MCF 10A (cell line): ENCODE measurements at places on chromosomes 6 and 20. TPM values are rescaled to one million over a fixed set of nuclear protein-coding genes. Genes with fewer than 3 reads are reported as not detected.

Gene ENPP1
- 1.4 and 2.8 TPM in 2 replicates for total RNA-seq

Gene CCR6
- not detected in 2 replicates for total RNA-seq

Gene GMPR
- 1.9 and 3.0 TPM in 2 replicates for total RNA-seq

Gene CRISP2
- total RNA-seq, result not detected in 2 replicates

Gene RSPO3
- not detected in 2 replicates for total RNA-seq

Gene RBBP8NL
- not detected in 2 replicates for total RNA-seq

Gene PREX1
- total RNA-seq, result 0.05 TPM in 1 of 2 replicates, not detected in the other

Gene HSPA1A
- total RNA-seq, result 20.3 and 34.0 TPM in 2 replicates

Gene HELZ2
- 18.1 and 24.7 TPM in 2 replicates for total RNA-seq

Gene HS3ST5
- not detected in 2 replicates for total RNA-seq

Gene PIM1
- 6.0 and 6.2 TPM in 2 replicates for total RNA-seq

Gene FAM83C
- not detected in 2 replicates for total RNA-seq

Gene PTCRA
- total RNA-seq, result not detected in 2 replicates

Gene FILIP1
- 0.14 and 0.32 TPM in 2 replicates for total RNA-seq

Gene C6orf141
- 29.9 and 37.0 TPM in 2 replicates for total RNA-seq

Gene COL9A3
- total RNA-seq, result not detected in 2 replicates

Gene ANKRD66
- total RNA-seq, result not detected in 2 replicates

Gene SIRPA
- total RNA-seq, result 18.0 and 23.6 TPM in 2 replicates

Gene TCEA2
- 30.8 and 39.7 TPM in 2 replicates for total RNA-seq

Gene MLIP
- total RNA-seq, result 0.61 TPM in 1 of 2 replicates, not detected in the other

Gene ULBP1
- total RNA-seq, result not detected in 2 replicates

Gene ARMC2
- 1.6 and 3.2 TPM in 2 replicates for total RNA-seq

Gene AIF1
- not detected in 2 replicates for total RNA-seq

Gene NHLRC1
- not detected in 2 replicates for total RNA-seq

- DNase-seq, result no peak
Observed at GRCh38 chr6:3266170-3266569, 7.4 kb downstream of the PSMG4 start.

GRCh38 chr6:43990627-43991619 is 136.3 kb downstream of the MRPL14 start:
- no peak for DNase-seq

GRCh38 chr6:127581576-127581975 is 4.6 kb downstream of the C6orf58 start:
- DNase-seq, result no peak

- no peak for DNase-seq
Observed at GRCh38 chr20:41175727-41176330, 38.5 kb downstream of the PLCG1 start.

- DNase-seq, result peak; percentile 8
Observed at GRCh38 chr20:61731363-61732181, 334.1 kb downstream of the TAF4 start.

DNA sequence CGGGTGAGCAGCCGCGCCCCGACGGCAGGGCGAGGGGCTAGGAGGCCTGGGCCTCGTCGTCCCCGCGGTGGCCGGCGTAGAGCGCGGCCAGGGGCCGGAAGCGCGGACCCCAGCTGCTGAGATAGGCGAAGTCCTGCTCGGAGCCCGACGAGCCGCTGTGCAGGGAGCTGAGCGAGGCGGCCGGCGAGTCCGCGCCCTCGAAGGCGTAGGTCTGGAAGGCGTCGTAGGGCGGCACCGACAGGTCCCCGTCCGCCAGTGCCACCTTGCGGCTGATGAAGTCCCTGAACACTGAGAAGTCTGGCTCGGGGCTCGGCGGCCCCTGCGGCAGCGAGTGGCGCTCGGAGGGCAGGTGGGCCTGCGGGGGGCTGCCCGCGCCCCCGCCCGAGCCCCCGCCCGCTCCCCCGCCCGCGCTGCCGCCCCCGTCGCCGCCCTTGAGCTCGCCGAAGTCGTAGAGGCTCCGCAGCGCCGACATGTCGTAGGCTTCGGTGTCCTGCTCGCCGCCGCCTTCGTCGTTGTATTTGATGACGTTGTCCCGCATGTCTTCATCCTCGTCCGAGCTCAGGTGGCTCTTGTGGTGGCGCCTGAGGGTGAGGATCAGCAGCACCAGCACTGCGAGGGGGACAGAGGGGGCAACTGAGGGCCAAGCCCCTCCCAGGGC is 56.5 kb downstream of the CD40 start:
- DNase-seq, result peak; percentile 16

DNA sequence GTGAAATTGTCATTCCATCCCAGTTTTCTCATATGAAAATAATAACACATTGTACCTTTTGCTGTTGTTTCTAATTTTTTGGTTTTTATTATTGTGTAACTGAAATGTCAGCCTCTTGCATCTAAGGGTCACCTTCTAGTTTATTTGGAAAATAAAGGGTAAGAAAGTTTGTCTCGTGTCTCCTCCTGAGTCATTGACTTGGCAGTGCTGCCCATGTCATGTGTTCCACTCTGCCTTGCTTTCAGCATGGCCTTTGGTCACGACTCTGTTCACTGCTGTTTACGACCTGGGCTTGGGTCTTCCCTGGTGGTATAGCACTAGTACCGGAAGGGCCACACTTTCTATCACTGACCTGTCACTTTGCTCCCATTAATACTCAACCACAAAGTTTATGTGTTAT is 171.4 kb upstream of the RSPO3 start:
- DNase-seq, result no peak

GRCh38 chr6:52992980-52993920 is 1.8 kb downstream of the GSTA4 start:
- peak; percentile 66 for DNase-seq

DNA sequence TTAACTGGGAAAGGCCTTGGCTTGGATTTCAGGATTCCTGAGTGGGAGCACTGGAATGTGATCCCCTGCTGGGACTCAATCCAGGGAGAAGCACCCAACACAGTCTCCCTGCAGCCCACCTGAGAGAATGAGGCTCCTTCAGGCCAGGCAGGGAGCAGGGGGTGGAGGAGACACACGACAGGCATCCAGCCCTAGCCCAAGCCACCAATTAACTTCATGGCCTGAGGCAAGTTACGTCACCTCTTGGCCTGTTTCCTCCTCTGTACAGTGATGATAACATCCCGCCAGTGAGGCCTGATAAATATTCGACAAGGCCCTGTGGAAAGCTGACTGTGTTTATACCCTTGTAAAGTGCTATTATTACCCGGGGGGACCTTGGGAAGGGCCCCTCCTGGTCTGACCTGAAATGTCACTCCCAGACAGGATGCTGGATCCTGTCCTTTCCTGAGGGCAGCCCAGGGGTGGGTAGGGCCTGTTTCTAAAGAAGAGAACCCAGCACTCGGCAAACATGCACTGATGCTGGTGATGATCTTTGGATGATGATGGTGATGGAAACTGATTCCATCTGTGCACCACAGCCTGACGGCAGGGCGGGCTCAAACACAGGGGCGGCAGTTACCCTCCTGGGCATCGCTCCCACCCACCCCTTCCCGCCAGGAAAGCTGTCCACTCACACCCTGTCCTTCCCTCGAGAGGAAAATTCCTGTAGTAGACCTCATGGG is 12.4 kb downstream of the FRS3 start:
- peak; percentile 86 for DNase-seq

- DNase-seq, result peak; percentile 85
Observed at GRCh38 chr6:21589352-21590345, 3.9 kb upstream of the SOX4 start.

- DNase-seq, result no peak
Observed at GRCh38 chr20:3092611-3093379, 8.3 kb upstream of the AVP start.

DNA sequence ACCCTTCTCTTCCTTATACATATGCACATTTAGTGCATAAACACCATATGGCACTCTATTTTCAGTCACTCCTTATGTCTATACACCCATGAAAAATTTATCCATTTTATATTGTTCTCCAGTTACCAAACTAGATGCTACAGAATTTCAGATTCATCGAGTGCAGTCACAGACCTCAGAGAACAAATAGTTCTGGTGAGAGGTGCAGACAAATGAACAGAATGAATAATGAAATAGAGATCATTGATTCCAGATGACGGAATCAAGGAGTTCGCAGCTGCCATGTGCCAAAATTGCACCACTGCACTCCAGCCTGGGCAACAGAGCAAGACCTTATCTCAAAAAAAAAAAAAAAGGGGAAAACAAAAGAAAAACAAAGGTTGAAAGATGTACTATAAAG is 214.8 kb upstream of the CEP162 start:
- DNase-seq, result no peak

GRCh38 chr20:57791178-57791962 is 81.6 kb upstream of the PMEPA1 start:
- no peak for DNase-seq

- no peak for DNase-seq
Observed at GRCh38 chr20:22100686-22101085, 395.2 kb downstream of the PAX1 start.

- DNase-seq, result no peak
Observed at GRCh38 chr6:169895000-169895759, 143.8 kb downstream of the ERMARD start.

GRCh38 chr6:4606821-4607704 is 169.1 kb upstream of the CDYL start:
- peak; percentile 81 for DNase-seq

GRCh38 chr20:5353624-5354496 is 37.1 kb upstream of the PROKR2 start:
- peak; percentile 54 for DNase-seq

GRCh38 chr6:43495409-43495941 is 14.7 kb downstream of the LRRC73 start:
- DNase-seq, result peak; percentile 76

GRCh38 chr6:11756292-11756691 is 22.3 kb downstream of the ADTRP start:
- DNase-seq, result no peak

DNA sequence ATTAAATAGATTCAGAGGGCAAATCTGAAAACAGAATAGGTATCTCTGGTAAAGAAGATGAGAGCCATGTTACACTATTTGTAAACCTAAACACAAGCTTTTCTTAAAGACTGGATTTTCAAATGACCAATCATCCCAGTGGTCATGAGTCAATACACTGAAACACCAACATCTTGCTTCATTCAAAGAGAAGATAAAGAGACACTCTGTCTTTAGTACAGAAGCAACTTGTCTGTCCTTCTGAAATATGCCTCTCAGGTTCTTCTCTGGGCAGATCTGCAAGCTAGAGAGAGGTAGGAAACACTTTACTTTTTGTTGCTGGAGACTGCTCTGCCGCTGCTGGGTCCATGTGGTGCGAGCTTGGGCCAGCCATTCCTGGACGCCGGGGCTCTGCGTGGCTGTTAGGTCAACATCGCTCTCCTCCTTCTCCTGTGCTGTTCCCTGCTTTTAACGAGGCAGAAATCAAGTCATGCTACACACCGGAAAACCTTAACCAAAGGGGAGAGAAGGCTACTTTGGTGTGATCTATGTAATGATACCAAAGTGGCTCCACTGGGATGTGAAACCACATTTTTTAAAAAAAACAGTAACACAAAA is 368.2 kb downstream of the SYNE1 start:
- no peak for DNase-seq

GRCh38 chr6:70872469-70872868 is 84.4 kb downstream of the B3GAT2 start:
- DNase-seq, result no peak

DNA sequence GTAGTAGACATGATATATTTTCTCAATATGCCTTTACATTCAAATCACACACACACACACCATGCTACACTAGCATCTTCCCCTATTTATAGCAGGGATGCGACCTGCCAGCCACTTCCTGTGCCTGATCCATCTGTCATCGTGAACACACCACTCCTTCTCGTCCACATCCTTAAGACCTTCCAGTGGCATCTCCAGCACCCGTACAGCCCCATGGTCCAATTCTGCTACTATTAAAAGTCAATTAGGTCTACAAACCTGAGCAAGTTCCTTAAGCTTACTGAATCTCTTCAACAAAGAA is 54.5 kb downstream of the KIF16B start:
- no peak for DNase-seq

DNA sequence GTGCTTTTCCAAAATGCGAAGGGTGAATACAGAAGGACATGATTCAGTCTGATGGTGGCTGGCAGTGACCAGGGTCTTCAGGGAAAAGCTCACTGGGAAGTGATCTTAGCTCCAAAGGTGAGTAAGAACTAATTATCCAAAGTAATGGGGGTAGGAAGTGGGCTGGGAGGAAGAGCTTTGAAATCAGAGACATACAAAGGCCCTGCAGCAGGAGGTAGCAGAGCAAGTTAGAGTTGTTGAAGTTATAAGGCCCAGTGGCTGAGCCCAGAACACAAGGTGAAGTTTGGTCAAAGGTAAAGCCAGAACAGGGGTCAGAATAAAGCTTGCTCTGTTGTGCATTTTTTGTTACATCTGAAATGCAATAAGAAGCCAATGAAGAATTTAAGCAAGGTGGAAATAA is 81.2 kb downstream of the PLCB1 start:
- no peak for DNase-seq

GRCh38 chr6:24779416-24780016 is 4.8 kb downstream of the GMNN start:
- DNase-seq, result no peak

DNA sequence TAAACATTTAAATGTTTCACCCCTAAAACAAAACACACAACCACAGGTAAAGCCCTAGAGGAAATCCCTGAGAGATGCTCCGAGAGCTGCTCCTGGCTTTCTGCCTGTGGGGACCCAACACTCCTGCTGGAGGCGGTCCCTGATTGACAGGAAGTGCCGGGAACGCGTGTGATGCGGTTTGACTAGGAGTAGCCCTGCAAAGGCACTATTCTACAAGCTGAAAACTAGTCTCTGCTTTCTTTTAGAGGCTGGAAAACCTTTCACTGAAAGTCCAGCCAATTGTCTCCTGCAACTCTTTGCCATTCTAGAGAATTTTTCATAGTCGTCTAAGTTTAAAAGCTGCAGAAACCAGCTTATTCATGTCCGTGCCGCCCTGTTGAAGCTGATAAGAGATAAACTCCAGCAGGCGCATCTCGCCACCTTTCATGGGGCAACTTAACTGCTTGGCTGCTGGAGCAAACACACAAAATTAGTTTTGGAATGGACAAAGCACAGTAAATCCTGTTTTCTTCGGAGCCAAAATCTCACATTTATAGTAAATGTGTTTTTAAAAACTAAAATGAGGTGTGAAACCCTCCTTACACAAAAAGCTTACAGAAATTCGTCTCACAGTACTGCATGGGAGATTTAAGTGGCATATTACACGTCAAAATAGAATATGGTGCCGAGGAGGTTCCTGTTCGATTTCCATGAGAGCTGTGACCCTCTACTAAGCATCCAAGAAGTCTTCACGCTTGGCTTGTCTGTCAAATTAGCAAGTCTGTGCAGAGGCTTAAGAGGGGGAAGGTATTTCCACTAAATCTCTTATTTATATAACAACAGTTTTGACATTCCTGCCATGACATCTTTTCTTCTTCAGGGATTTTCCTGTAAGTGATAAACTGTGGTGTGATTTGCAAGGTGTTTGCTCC is 46.9 kb downstream of the DACT2 start:
- DNase-seq, result no peak

GRCh38 chr20:25398376-25399036 is 7.9 kb upstream of the ABHD12 start:
- DNase-seq, result no peak

- DNase-seq, result peak; percentile 89
Observed at GRCh38 chr6:125598422-125598821, 151.0 kb upstream of the HEY2 start.

- DNase-seq, result peak; percentile 90
Observed at GRCh38 chr6:1485678-1486077, 96.3 kb downstream of the FOXF2 start.

- no peak for DNase-seq
Observed at GRCh38 chr6:967701-968100, 274.8 kb upstream of the EXOC2 start.
